ENCODE measurements at places on chromosomes 16 and 17.

GRCh38 chr17:28372203-28372944 is 880 bp downstream of the SARM1 start:
- DNase-seq, result no peak

GRCh38 chr17:15441315-15441714 is 26.1 kb downstream of the CDRT4 start:
- DNase-seq, result no peak

GRCh38 chr16:14002416-14002990 is 68.6 kb upstream of the MRTFB start:
- no peak for DNase-seq

DNA sequence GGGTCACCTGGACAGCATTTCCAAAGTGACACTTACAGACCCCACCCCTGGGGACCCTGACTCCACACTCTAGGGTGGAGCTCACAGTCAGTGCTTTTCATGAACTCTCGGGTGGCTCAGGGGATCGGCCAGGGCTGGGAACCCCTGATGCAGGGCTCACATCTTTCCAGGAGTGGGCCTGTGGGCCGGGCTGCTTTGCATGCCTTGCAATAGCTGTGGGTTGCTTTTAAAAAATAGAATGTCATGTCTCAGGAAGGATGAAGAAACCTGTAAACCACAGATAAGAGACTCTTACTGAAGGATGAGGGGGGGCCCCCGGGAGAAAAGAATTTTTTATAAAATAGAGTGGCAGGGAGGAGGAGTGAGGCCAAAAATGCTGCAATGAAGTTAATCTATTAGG is 40.2 kb downstream of the RBFOX3 start:
- DNase-seq, result no peak

- no peak for DNase-seq
Measured at GRCh38 chr16:51433599-51433998, 282.5 kb upstream of the SALL1 start.

DNA sequence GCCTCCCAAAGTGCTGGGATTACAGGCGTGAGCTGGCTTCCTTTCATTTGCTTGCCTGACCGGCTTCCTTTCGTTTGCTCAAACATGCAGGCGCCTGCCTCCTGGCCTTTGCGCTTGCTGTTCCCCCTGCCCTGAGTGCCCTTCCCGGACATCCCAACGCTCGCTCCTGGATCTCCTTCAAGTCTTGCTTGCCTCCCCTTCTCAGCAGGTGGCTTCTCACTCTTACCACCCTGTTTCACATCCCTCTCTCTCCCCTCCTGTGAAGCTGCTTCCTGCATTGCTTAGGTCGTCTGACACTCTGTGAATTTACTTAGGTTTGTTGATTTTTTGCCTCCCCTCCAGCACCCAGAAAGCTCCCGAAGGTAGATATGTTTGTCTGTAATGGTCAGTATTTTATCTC is 25.6 kb upstream of the NDRG4 start:
- no peak for DNase-seq

All from NCI-H446 treated with DMSO at 0.1 percent for 48 hours (cell line).